Activated CD4-positive, CD25-positive, alpha-beta regulatory T cell treated with anti-CD3 and anti-CD28 coated beads, Interleukin-2, amount 50 U/mL, for 72 hours (primary cell): ENCODE measurements at places on chromosomes 1 and 21.

GRCh38 chr1:237736372-237737029, 154.2 kb downstream of the ZP4 start:
- no peak for DNase-seq

- DNase-seq: no peak
Measured at GRCh38 chr1:148385371-148386030, 97.6 kb downstream of the PPIAL4G start.

DNA sequence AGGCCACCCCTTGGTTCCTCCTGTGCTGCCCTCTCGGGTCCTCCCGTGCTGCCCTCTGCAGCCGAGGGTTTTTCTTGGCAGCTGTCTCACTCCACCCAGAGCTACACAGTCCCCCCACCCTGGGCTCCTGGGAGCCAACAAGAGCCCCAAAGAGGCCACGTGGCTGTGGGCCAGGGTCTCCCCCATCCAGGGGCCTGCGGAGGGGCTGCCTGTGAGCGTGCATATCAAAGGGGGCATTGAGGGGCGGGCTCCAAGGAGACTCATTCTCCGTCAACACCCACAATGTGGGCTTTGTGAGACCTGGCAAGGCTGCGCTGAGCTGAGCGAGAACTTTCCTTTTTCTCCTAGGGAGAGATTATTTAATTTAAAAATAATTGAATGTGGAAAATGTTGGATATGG, 108.7 kb upstream of the ARHGEF16 start:
- DNase-seq: no peak

DNA sequence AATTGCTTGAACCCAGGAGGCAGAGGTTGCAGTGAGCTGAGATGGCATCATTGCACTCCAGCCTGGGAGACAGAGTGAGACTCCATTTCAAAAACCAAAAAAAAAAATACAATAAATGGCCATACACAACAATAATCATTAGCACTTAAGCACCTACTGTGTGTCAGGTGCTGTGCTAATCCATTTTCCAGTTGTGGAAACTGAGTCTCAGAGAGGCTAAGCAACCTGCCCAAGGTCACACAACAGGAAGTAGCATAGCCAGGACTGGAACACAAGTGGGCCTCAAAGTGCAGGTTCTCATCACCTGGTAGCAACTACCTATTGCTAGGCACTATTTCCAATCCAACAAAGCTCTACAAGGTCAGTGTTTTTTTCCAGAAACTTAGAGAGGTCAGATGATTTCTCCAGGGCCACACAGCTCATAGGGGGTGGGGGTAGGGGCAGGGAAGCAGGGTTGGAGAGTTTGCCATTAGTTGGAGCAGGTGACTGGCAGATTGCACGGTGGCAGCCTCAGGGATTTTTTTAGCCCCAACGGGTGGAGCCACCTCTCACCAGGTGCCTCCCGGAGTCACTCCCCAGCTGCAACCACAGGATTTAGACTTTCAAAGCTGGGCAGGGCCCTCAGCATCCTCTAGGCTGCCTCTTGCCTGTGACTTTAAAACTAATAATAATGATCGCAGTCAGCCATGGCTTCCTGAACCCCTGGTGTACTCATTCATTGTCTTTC, 52.5 kb upstream of the ID3 start:
- no peak for DNase-seq

GRCh38 chr1:192600275-192600674, 24.7 kb downstream of the RGS1 start:
- DNase-seq: no peak

- DNase-seq: no peak
Measured at GRCh38 chr1:234782105-234782751, 172.2 kb upstream of the IRF2BP2 start.

GRCh38 chr1:16967095-16967575, 13.3 kb downstream of the MFAP2 start:
- no peak for DNase-seq

DNA sequence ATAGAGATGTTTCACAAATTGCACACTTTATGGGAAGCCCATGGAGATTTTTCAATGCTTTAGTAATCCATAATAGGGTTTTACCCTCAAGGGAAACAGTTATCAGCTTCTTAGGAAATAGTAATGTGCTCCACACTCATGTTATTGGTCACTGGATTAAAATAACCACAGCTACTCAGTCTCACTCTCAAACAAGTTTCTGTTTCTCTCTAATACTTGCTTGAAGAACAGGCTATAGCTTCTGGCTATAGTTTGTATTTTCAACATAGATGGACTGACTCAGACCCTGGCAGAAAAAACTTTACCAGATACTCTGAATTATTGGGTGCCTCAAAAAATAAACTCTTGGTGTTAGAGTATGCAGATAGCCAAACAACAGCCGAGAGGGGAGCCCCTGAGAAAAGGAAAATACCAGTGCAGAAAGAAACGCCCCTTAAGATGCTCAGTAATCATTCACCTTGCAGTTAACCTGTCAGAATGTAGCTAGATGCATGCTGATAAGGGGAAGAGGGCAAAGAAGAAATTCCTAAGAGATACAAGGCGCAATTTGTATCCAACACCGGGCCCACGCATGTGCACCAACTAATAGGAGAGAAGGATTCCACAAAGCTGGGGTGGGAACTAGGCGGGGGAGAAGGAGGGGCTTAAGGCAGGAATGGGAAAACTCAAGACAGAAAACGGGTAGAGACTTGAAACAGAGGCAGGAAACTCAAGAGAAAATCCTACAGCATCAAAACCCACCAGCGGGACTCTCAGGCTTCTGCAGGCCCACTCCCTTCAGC, 30.4 kb upstream of the PDE4B start:
- no peak for DNase-seq

DNA sequence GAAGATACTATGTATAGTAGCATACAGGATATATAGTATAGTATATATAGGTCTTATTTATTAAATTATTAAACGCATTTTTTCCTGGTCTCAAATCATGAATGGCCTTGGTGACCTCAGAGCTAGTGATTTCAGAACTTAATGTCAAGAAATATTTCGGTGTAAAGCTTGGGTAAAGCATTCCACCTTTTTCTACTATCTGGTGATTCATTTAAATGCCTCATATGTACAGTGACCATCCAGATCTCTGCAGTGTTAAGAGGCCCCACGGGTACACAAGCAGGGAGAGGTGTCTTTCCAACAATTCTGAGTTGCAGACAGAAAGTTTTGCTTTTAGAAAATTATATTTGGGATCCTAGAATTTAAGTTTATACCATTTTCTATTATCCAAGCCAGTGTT, 626.5 kb downstream of the PTPRC start:
- DNase-seq: no peak

GRCh38 chr21:26130249-26130881, 40.2 kb downstream of the APP start:
- no peak for DNase-seq

DNA sequence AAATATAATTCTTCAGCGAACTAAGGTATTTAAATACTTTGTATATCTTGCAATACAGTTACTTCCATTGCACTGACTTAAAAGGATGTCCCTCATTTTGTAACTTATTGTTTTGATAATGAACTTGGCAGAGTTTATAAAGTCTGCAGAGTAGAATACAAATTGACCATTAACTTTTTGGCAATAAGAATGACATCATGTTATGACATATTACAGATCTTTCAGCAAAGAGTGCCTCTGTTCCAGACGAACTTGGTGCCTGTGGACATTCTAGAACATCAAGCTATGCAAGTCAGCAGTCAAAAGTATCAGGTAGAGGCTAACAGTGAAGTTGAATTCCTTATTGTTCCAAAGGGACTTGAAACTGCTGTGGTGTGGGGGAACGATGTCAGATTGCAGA, 32.9 kb downstream of the HENMT1 start:
- no peak for DNase-seq

DNA sequence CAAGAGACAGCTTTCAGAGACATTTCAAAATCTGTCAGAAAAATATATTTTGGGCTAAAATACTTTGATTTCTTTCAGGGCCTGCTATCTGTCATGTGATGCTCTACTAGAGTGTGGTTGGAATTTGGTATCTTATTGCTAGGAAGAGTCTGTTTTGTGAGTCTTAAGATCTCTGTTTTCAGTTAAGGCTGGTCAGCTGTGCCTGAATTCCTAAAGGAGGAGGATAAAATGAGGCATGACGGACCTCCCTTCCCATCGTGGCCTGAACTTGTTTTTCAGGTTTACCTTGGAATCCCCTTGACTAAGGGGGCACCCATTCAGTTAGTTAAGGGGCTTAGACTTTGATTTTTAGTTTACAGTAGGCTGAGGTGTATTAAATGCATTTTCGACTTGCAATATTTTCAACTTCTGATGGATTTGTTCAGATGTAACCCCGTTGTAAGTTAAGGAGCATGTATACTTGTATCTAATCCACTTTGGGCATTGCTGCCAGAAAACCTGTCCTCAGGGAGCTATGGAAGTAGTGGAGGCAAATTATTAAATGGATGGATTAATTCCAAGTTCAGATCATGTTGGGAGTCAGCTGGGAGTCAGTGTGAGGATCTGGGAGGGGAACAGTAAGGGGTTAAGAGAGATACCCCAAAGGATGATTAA, 18.3 kb downstream of the CAPN2 start:
- no peak for DNase-seq

- DNase-seq: no peak
Measured at GRCh38 chr1:108819878-108820277, 37.0 kb downstream of the AKNAD1 start.

DNA sequence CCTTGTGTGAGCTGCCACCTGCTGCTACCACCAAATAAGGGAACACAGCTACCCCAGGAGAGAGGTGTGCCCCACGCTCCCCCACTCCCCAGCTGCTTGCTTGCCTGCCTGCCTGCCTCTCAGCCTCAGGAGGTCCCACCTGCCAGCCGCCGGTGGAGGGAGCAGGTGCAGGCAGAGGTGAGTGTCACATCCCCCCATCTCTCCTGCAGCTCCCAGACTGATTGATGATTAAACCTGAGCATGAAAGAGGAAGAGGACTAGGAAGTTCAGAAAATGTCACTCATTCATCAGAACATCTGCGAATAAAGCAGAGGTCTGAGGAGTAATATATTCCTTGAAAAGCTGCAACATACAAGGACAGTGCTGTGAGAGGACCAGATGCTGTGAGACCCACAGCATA, 58.6 kb upstream of the HIVEP3 start:
- DNase-seq: no peak

DNA sequence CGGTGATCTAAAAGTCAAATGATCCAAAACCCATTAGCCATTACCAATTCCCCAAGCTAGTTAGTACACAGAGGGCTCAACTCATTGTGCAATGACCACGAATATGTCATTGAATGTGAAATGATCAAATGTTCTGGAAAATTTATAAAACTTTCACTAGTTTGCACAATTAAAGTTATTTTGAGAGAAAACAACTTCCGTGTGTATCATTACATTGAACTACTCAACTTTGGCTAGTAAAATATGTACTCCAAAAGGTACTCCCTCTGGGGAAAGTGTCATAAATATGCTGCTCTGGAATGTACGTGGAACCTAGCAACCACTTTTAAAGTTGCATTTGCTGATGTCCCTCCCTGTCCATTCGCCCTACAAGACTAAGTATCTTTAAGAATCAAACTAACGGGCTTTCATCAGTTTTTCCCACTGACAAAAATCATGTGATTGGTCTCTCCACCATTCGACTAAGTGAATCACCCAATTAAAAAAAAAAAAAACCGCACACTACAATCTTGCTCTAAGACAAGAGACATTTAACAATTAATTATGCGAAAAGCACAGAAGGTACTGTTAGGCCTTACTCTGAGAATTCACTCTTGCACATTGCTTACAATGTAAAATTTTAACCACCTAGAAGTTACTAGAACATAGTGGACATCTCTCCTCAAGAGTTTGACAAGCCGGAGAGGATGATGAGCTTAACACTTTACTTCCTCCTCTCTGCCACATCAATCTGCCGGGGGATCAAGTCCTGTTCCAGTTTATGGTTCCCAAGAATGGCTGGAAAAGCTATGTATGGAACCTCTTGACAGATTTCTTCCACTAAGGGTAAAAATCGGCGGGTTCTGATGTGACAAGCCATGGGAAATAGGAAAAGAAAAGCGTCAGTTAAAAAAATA, 1.2 kb downstream of the ACBD3 start:
- no peak for DNase-seq

DNA sequence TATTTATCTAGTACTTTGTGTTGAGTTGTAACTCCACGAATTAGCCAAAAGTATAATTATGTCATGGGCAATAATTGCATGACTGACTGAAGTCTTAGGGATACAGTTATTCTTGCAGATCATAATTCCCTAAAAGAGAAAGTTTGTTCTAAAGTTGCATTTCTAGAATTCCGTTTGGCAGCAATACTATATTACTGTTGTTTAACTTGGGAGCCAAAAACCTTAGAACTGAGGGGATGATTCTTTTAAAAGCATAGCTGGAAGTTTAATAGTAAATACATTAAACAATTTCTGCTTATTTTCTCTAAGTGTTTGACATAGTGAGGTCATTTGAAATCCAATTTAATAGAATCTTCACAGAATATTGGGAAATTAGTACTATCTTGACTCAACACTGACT, 356.4 kb upstream of the ADAMTS5 start:
- no peak for DNase-seq

DNA sequence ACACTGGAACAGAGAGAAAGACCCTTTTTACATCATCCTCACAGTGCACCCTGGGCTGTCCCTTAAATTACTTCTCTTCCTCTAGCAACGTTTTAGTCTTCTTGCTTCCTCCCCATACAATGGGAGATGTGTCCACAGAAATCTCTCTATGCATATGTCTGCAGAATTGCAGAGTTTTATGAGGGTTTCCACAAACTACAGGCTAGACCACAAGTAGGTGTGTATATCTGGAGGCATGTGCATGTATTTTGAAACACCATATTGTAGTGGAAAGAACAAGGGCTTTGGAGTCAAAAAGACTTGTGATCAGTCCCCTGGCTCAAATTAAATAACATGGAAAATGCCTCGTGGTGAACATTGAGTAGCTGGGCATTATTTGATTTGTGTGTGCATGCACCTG, 121.3 kb upstream of the IPO9 start:
- DNase-seq: no peak

GRCh38 chr1:30721812-30722537, 1.4 kb downstream of the MATN1 start:
- DNase-seq: no peak

DNA sequence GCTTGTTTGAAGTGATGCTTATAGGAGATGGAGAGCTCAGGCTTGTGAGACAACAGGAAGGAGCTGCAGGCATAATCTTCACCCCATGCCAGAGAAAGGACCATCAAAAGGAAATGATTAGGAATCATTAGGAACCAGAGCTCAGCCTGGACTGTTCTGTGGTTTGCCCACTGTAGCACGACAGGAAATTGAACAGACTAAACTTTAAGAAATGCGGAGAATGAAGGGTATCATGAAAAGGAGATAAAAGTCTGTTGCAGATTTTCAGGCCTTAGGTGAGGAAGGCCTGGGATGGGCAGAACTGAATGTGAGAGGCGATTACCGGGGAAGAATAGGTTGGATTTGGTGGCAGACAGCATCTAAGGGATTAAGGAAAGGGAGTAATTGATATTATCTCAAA, 292.0 kb upstream of the PLXNA2 start:
- DNase-seq: no peak
